ENCODE measurements at places on chromosomes 5 and 9.

DNA sequence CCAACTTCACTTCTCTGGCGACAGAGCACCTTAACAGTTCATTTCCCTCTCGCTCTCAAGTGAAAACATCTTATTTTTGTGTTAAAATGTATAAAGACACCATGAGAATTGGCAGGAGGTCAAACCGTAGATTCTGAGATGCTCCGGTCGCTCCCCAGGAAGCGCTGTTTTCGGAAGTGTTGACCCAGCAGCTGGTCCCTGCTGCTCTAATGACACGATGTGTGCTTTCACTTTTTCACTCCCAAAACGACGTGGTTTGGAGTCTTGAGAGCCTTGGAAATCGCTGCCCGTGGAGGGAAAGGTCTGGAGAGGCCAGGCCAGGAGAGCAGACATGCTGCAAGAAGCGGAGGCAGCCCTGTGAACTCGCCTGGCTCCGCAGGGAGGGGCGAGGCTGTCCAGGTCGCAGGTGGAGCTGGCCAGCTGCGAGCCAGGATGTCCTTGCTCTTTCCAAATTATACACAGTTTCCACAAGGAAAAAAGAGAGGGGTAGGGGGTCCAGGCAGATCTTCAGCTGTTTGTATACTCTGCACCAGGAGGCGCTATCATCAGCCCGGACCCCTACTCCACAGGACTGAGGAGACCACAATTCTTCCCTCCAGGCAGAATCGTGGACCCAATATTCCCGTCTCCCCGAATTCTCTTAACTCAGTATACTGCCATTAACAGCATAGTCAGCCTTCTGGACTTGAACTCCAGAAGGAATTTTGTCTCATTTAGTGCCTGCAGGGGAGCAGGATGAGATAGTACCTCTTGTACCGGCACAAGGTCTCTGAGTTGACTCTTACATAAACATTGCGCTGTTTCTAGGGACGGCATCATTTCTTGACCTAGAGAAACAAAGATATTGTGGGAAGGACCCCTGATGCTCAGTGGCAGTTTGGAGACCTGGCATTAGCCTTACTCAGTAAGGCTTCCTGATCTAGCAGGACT lies 248.6 kb upstream of the ANKRD55 start:
- DNase-seq: no peak

GRCh38 chr5:175638305-175638704 lies 19.6 kb upstream of the HRH2 start:
- no peak for DNase-seq

DNA sequence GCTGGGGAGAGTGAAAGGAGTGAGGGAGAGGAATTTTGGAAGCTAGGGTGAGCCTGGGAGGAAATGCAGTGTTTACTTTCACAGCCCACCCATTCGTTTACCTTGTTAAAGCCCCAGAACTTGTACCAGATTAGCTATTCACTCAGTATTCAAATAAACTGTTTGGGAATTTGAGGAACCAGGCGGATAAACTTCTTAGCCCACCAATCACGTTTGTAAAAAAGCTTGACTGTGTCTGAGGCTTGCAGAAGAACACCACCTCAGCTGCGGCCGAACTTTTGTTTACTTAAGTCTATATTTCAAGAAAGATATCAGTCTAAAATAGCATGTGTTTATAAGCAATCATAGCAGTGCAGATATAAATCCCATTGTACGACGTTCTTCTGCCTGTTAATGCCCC lies 5.2 kb upstream of the TLE1 start:
- no peak for DNase-seq

- no peak for DNase-seq
These were observed 410.6 kb downstream of the PSAT1 start for GRCh38 chr9:78707481-78707991.

DNA sequence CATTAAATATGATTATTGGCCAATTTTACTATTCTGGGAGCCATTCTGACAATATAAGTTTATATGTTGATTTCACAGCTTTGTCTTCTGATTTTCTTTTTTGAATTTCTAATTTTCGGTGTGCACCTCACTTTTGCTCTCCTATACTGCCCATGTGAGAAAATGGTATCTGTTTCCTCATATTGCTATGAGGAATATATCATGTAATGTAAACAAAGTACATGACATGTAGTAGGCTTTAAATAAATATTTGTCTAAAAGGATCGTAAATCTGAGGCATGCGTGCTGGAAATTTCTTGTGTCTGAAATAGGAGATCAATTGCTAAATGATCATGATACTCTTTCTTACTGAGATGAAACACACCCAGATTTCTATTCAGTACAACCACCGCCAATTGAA lies 119.9 kb downstream of the ZDHHC21 start:
- DNase-seq: no peak

GRCh38 chr5:75716715-75717081 lies 539 bp downstream of the POC5 start:
- DNase-seq: no peak

GRCh38 chr9:127148014-127148413 lies 25.6 kb upstream of the ANGPTL2 start:
- no peak for DNase-seq

- DNase-seq: no peak
These were observed 101.7 kb downstream of the UBAP2 start for GRCh38 chr9:33946779-33947535.

GRCh38 chr9:123881604-123882003 lies 48.3 kb downstream of the DENND1A start:
- DNase-seq: no peak

- DNase-seq: no peak
These were observed 42.9 kb downstream of the CDH6 start for GRCh38 chr5:31236339-31236738.
